ENCODE measurements at places on chromosomes 1 and 21. TPM values are rescaled to one million over a fixed set of nuclear protein-coding genes. Genes with fewer than 3 reads are reported as not detected.
A peak's percentile ranks its signal among the peaks of the same experiment; 100 is the strongest.

Gene CLSTN1
- 47.5 TPM for total RNA-seq

Gene PRR9
- total RNA-seq = not detected

GRCh38 chr1:65036570-65037051 is 70.3 kb upstream of the JAK1 start:
- H3K27ac ChIP-seq = no peak overlapping the region
- no peak for DNase-seq
- H3K36me3 ChIP-seq = no peaks in the 10 kb centered on the region
- H3K4me3 ChIP-seq = no peak overlapping the region
- no peaks in the 10 kb centered on the region for H3K27me3 ChIP-seq
- no peaks in the 10 kb centered on the region for H3K4me1 ChIP-seq

DNA sequence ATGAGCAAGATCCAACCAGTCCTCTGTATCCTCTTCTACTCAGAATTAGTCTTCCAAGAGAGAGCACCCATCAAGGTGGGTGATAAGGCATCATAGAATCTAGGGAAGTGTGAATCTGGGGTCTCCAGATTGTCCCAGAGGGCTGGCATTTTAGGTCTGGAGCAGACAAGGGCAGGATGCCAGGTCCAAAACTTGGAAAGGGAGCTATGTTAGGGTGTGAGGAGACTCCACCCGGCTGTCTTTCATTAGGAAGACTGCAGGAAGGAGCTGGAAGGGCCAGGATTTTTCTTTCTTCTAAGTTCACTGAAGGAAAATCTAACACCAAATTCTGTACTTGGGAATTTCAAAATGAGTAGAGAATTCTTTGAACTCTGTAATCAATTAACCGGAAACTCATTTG is 86.1 kb upstream of the BMP8A start:
- no peak overlapping the region for H3K27ac ChIP-seq
- no peaks in the 10 kb centered on the region for H3K36me3 ChIP-seq
- H3K4me1 ChIP-seq = no peaks in the 10 kb centered on the region
- H3K4me3 ChIP-seq = no peak overlapping the region

DNA sequence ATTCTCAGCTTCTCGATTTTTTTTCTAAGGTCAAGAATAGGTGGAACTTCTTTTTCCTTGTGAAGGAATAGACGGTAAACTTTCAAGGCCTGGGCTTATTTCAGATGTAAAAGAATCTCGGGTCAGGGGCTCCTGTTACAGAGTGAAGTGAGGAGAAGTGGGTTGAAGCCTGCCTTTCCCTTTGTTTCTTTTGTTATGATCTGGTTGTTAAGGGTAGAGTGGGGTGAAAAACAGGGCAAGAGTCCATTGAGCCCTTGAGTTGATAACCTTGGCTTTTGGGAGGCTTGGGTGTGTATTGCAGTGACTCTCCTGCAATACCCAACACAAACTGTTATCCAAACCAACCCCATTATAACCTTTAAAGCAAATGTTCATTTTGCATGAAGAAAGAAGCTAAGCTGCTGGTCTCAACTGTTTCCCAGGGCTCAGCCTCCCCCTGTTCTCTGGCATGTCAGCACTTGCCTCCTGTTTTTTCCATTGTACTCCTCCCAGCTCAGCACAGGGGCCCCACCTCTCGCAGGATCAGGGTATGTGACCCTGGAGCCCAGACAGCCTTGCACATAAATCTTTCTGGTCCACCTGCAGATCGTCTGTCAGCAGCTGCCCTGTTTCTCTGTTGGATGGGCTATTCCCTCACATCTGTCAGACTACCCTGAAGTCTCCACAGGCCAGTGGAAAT is 102.4 kb downstream of the CACHD1 start:
- no peaks in the 10 kb centered on the region for H3K36me3 ChIP-seq
- DNase-seq = no peak
- H3K4me3 ChIP-seq = no peak overlapping the region
- no peaks in the 10 kb centered on the region for H3K27me3 ChIP-seq
- no peaks in the 10 kb centered on the region for H3K4me1 ChIP-seq

DNA sequence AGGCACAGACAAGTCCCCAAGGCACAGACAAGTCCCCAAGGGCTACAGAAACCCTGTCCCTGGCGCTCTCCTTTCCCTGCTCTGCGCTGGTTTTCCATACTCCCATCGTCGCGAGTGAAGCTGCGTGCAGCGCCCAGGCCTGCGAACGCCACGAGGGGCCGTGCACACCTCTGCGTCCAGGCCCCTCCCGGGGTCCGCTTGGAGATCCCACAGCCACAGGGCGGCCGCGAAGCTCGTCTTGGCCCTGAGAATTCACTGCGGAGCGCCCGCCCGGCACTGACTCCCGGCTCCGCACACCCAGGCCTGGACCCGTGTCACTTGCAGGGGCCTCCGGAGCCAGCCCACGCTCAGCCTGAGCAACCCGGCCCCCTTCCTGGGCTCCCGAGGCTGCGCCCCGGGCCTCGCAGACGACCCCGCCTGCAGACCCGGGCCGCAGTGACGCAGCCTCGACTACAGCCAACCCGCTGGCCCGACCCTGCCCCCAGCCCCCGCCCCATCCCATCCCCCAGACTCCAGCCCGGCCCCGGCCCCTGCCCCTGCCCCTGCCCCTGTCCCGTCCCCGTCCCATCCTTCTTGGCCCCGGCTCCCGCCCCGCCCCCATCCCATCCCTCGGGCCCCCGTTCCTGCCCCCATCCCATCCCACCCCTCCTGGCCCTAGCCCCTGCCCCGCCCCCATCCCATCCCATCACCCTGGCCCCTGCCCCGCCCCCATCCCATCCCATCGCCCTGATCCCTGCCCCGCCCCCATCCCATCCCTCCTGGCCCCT is 841 bp downstream of the POFUT2 start:
- H3K4me3 ChIP-seq = peak overlapping the region; percentile 75
- peak overlapping the region; percentile 86 for H3K27ac ChIP-seq
- peak; percentile 47 for DNase-seq
- H3K36me3 ChIP-seq = peaks cover 5% of the 10 kb centered on the region

Gene OR2C3
- total RNA-seq = not detected

GRCh38 chr1:231806623-231807495 is 180.3 kb downstream of the DISC1 start:
- H3K27ac ChIP-seq = no peak overlapping the region
- no peaks in the 10 kb centered on the region for H3K27me3 ChIP-seq
- peak; percentile 56 for DNase-seq
- H3K4me3 ChIP-seq = no peak overlapping the region
- H3K36me3 ChIP-seq = no peaks in the 10 kb centered on the region

GRCh38 chr1:19154876-19155275 is 55.2 kb downstream of the UBR4 start:
- DNase-seq = no peak
- peaks cover 40% of the 10 kb centered on the region for H3K36me3 ChIP-seq
- H3K27ac ChIP-seq = no peak overlapping the region
- no peaks in the 10 kb centered on the region for H3K27me3 ChIP-seq
- H3K4me1 ChIP-seq = no peaks in the 10 kb centered on the region
- no peak overlapping the region for H3K4me3 ChIP-seq

Gene LCE3E
- total RNA-seq = not detected

Gene TNFRSF25
- 13.1 TPM for total RNA-seq

Gene RAD54L
- total RNA-seq = not detected

Gene HORMAD1
- 0.66 TPM for total RNA-seq

Gene KIAA1614
- total RNA-seq = 9.1 TPM

GRCh38 chr1:184524248-184524647 is 137.4 kb downstream of the C1orf21 start:
- no peak for DNase-seq
- no peaks in the 10 kb centered on the region for H3K4me1 ChIP-seq
- H3K27ac ChIP-seq = no peak overlapping the region
- H3K27me3 ChIP-seq = no peaks in the 10 kb centered on the region
- no peaks in the 10 kb centered on the region for H3K36me3 ChIP-seq

DNA sequence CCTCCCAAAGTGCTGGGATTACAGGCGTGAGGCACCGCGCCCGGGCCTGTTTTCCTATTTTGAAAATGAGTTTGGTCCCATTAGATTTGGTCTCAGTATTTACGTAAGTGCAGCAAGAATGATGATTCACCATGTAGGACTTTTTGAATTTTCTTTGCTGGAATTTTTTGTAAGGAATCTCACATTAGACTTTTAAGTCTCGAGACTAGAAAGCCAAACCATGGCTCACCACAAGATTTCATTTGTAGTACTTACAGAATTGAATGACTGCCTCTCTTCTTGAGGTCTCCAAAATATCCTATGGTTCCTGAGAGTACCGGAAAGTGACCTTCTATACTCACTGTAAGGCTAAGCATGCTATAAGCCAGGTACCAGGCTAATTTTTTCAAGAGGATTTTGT is 325 bp downstream of the OR14A2 start:
- no peaks in the 10 kb centered on the region for H3K27me3 ChIP-seq
- no peak overlapping the region for H3K4me3 ChIP-seq
- H3K27ac ChIP-seq = no peak overlapping the region

DNA sequence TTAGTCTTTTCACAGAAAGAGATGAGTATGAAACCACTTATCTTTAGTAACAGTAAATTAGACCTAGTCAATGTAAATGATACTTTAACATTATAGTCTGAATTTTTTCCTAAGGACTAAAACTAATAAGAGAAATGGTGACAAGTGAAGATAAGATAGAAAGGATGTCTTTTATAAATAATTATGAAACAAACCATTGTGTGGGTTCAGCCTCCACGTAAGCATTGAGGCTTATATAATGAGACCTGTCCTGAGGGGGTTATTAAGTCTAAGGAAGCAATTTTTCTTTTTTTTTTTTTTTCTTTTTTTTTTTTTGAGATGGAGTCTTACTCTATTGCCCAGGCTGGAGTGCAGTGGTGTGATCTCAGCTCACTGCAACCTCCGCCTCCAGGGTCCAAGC is 55.8 kb downstream of the UROD start:
- no peak overlapping the region for H3K4me3 ChIP-seq
- no peaks in the 10 kb centered on the region for H3K27me3 ChIP-seq
- H3K27ac ChIP-seq = no peak overlapping the region
- H3K4me1 ChIP-seq = no peaks in the 10 kb centered on the region
- DNase-seq = no peak

Gene XPR1
- 35.7 TPM for total RNA-seq

GRCh38 chr1:29043274-29043965 is 80.3 kb downstream of the TMEM200B start:
- H3K27me3 ChIP-seq = no peaks in the 10 kb centered on the region
- DNase-seq = no peak
- H3K4me1 ChIP-seq = no peaks in the 10 kb centered on the region
- no peak overlapping the region for H3K27ac ChIP-seq
- no peak overlapping the region for H3K4me3 ChIP-seq
- no peaks in the 10 kb centered on the region for H3K36me3 ChIP-seq

Gene FOXO6
- total RNA-seq = 0.98 TPM

GRCh38 chr1:228794173-228794572 is 58.9 kb downstream of the RHOU start:
- no peaks in the 10 kb centered on the region for H3K4me1 ChIP-seq
- no peak overlapping the region for H3K4me3 ChIP-seq
- H3K27ac ChIP-seq = no peak overlapping the region
- H3K27me3 ChIP-seq = no peaks in the 10 kb centered on the region
- no peaks in the 10 kb centered on the region for H3K36me3 ChIP-seq

- H3K36me3 ChIP-seq = no peaks in the 10 kb centered on the region
- no peaks in the 10 kb centered on the region for H3K4me1 ChIP-seq
- DNase-seq = peak; percentile 88
These were observed 50.6 kb upstream of the LYST start for GRCh38 chr1:235917267-235917811.
